ENCODE measurements at places on chromosomes 13 and 19.

GRCh38 chr13:110834572-110834971 lies 80.3 kb downstream of the ANKRD10 start:
- DNase-seq, result no peak

GRCh38 chr13:29489650-29490560 lies 105.6 kb downstream of the SLC7A1 start:
- DNase-seq, result no peak

GRCh38 chr19:56751078-56751489 lies 79.5 kb upstream of the ZNF835 start:
- no peak for DNase-seq

DNA sequence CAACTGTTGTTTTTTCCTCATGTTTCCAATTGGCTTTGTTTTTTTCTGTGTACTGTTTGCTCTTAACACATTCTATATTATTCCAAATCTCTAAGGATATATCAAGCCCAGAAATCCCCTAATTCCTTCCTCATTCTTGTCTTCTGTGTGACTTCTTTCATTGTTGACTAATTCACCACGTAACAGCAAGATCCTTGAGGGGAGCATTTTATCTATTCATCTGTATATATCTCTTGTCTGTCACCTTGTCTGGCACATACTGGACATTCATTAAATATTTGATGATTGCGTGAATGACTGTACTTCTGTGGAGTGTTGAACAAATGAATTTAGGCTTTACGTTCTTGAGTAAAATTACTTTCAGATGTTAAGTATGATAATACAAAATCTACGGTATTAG lies 44.8 kb upstream of the OLFM4 start:
- DNase-seq, result no peak

DNA sequence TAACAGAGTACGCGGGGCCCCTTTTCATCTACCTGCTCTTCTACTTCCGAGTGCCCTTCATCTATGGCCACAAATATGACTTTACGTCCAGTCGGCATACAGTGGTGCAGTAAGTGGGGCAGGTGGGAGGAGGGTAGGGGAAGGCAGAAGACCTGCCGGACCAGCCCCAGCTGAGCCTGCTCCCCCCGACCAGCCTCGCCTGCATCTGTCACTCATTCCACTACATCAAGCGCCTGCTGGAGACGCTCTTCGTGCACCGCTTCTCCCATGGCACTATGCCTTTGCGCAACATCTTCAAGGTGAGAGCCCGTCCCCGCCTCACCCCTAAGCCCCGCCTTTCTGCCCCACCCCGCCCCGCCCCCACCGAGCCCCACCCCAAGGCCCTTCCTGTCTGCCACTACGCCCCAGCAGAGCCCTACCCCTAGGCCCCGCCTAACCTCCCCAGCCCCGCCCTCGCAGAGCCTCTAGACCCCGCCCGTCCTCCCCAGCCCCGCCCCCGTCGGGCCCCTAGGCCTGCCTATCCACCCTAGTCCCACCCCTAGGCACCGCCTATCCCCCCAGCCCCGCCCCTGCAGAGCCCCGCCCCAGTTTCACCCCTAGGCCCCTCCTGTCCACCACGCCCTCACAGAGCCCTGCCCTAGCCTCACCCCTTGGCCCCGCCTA lies 7.7 kb downstream of the NDUFB7 start:
- peak; percentile 64 for DNase-seq

- DNase-seq, result no peak
Observed at GRCh38 chr13:79237981-79238380, 168.1 kb downstream of the RBM26 start.
